ENCODE measurements at places on chromosomes 3 and 15. TPM values are rescaled to one million over a fixed set of nuclear protein-coding genes. Genes with fewer than 3 reads are reported as not detected.

The CCDC12 gene
- 38.6 TPM for total RNA-seq

The ACTC1 gene
- total RNA-seq: 10,302 TPM

DNA sequence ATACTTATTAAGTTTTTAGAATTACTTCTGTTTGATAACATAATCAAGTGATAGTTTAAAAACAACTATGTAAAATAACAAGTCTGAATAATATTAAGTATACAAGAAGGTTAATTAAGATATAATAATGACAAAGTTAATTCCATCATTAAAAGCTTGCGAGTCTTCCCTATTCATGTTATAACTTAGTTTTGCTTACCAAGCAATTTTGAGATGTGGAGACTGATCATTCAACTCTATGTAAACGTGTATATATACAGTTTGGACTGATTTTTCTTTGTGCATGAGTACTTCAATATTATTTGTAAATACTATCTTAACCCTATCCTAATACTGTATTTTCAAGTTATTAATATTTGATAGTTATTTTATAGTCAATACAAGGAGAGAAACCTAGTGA, 870.9 kb downstream of the GBE1 start:
- DNase-seq: no peak

GRCh38 chr15:33357845-33358244, 47.1 kb downstream of the RYR3 start:
- DNase-seq: no peak

DNA sequence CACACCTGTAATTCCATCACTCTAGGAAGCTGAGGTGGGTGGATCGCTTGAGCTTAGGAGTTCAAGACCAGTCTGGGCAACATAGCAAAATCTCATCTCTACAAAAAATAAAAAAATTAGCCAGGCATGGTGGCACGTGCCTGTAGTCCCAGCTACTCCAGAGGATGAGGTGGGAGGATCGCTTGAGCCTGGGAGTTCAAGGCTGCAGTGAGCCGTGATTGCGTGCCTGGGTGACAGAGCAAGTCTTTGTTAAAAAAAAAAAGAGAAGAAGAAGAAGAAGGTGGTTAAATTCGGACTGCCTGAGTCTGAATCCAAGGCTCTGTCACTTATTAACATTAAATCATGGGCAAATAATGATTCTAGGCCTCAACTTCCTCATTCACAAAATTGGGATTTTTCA, 51.0 kb downstream of the EOMES start:
- no peak for DNase-seq

Measured in right atrium auricular region (tissue), 2 donors.